ENCODE measurements at places on chromosomes 7 and 10. TPM values are rescaled to one million over a fixed set of nuclear protein-coding genes. Genes with fewer than 3 reads are reported as not detected.

ANK3 gene
- total RNA-seq: 27.5 TPM

PPIA gene
- total RNA-seq: 1,673 TPM

PPP1R17 gene
- not detected for total RNA-seq

KNDC1 gene
- total RNA-seq: 3.0 TPM

COL26A1 gene
- total RNA-seq: not detected

FZD8 gene
- 25.2 TPM for total RNA-seq

PARD3 gene
- 38.9 TPM for total RNA-seq

ZNF365 gene
- 2.8 TPM for total RNA-seq

NDUFA5 gene
- total RNA-seq: 36.4 TPM

DNA2 gene
- total RNA-seq: 8.9 TPM

ZNF438 gene
- total RNA-seq: 2.3 TPM

ADAMTS14 gene
- total RNA-seq: 3.6 TPM

ENKUR gene
- 0.18 TPM for total RNA-seq

PLEKHS1 gene
- total RNA-seq: not detected

LRRTM3 gene
- under 0.01 TPM for total RNA-seq

ACTL6B gene
- total RNA-seq: not detected

All from smooth muscle cell of the umbilical artery (primary cell).